ENCODE measurements at places on chromosomes 5 and 9.

GRCh38 chr5:172549696-172550095 is 91.4 kb upstream of the NEURL1B start:
- DNase-seq, result no peak

DNA sequence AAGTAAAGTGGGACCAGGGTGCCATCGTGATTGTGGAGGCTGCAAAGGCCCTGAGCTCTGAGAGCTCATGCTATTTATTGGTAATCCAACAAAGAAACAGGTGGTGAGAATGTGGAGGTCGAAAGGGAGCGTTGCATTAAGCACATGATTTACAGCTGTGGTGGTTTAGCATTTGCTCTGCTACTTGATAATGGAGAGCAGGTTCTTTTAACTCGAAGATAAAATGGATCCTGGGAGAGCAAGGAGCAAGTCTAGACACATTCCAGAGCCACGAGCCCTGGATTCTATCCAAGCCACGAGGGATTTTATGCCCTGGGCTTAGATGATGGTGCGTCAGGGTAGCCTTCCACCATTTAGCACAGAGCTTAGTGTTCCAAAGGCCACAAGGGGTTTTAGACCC is 1710.1 kb upstream of the CDH9 start:
- DNase-seq, result no peak

GRCh38 chr9:96813607-96814006 is 35.7 kb upstream of the ZNF510 start:
- DNase-seq, result no peak

- DNase-seq, result peak; percentile 37
These were observed 1.3 kb upstream of the TMEM210 start for GRCh38 chr9:137172901-137173795.

- DNase-seq, result no peak
These were observed 44.5 kb upstream of the DPYSL3 start for GRCh38 chr5:147554261-147554817.

GRCh38 chr5:56755036-56755555 is 60.3 kb upstream of the MAP3K1 start:
- no peak for DNase-seq

GRCh38 chr9:92664394-92665152 is 5.4 kb downstream of the IPPK start:
- DNase-seq, result peak; percentile 44

DNA sequence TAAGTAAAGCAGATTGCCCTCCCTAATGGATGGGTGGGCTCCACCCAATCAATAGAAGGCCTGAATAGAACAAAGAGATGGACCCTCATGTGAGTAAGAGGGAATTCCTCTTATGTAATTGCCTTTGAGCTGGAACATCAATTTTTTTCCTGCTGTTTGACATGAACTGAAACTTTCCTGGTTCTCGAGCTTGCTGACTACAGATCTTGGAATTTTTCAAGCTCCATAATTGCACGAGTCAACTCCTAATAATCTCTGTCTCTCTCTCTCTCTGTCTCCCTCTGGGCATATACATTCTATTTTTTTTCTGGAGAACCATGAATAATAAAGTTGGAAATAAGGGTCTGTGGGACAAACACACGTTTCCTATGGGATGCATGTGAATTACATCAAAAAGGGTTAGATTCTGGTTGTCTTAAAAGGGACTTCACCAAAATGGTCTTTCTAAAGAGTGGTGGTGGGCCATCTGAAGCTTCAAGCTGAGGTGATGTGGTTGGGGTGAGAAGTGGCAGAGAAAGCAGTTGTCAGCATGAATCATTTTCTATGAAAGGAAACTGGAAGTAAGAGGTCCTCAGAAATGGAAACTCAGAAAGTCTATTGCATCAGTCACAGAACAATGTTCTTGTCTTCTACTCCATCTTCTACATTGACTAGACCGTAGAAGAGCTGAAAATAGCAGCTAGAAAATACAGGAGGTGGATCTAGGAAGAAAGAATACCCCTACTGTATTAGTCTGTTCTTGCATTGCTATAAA is 47.0 kb upstream of the HOMER1 start:
- peak; percentile 68 for DNase-seq

- DNase-seq, result no peak
These were observed 187.4 kb upstream of the SLC24A2 start for GRCh38 chr9:19976226-19976625.

DNA sequence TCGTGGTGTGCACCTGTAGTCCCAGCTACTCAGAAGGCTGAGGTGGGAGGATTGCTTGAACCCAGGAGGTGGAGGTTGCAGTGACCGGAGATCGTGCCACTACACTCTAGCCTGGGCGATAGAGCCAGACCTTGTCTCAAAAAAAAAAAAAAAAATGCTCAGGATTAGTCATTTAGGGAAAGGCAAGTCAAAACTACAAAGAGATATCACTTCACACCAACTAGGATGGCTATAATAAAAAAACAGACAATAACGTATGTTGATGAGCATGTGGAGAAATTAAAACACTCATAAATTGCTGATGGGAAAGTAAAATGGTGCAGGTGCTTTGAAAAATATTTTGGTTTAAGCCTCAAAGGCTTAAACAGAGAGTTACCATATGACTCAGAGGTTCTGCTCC is 6.3 kb upstream of the ANKRD34B start:
- no peak for DNase-seq

DNA sequence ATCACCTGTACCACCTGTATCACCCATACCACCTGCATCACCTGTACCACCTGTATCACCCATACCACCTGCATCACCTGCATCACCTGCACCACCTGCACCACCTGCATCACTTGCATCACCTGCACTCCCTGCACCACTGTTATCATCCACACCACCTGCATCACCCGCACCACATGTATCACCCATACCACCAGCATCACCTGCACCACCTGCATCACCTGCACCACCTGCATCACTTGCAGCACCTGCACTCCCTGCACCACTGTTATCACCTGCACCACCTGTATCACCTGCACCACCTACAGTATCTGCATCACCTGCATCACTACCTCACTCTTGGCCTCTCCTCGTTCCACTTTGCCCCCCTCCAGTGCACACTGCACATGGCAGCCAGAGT is 63.2 kb upstream of the CKMT2 start:
- DNase-seq, result no peak

DNA sequence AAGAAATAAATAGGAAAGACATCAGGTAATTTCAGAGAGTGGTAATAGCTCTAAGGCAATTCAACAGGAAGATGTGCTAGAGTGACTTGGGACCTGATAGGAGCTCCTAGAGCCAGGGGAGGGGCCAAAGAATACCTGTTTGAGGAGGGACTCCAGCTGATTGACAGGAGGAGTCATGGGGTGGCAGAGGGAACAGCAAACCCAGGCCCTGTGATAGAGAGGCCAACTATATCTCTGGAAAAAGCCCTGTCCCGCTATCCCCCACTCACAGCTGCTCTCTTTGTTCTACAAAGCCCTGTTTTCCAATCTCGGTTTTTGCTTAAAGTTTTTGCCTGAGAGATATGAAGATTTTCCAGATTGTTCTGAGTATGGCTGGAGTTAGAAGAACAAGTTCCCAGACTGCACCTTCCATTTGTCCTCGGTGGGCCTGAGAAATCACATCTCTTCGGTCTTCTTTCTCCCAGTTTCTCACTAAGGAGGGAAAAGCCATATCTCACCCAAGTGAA is 9.0 kb upstream of the NSD1 start:
- DNase-seq, result peak; percentile 67

DNA sequence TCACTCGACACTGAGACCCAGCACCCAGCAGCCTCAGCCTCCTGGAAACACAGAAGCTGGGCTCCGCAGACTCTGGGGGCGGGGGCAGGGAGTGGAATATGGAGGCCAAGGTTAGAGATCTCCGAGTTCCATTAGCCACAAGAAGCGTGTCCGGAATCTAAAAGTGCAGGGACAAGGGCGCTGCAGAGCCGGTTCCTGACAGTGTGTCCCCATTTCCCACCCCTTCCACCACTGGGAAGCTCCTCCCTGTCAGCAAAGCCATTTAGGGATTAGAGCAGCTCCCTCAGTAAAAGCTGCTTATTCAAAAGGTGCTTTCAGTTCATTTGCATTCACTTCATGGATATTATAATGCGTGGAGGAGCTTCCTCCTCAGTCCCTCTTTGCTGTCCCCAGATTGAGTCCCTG is 74.1 kb upstream of the HSPA9 start:
- DNase-seq, result no peak

DNA sequence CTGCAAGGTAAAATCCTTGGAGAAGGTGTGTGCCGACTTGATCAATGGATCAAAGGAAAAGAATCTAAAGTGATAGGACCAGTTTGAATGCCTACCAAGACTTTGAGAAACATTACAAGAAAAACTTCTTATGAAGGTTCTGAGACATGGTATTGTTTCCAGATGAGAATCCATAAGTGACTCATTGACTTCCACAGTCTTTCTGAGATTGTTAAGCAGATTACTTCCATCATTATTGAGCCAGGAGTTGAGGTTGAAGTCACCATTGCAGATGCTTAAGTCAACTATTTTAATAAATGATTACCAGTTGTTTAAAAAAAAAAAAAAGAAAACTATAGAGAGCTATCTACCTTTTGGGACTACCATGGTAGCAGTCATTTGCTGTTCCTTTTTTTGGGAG is 7.0 kb downstream of the LNPEP start:
- no peak for DNase-seq

GRCh38 chr5:133227082-133227481 is 175.3 kb downstream of the HSPA4 start:
- DNase-seq, result no peak

DNA sequence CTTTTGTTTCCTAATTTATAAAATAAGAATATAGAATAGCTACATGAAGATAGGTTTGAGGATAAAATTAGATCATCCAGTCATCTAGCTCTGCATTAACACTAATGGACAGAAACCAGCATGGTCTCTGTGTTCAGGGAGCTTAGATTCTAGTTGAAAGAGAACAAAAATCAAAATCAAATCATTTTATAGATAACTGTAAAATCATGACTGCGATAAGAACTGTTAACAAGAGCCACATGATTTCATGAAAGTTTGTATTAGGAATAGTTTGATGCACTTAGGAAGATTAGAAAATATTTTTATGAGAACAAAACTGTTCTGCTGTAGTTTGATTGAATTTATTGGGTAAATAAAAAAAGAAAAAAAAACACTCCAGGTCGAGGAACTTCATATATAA is 1074.7 kb downstream of the MAT2B start:
- no peak for DNase-seq

- DNase-seq, result no peak
These were observed 69.2 kb downstream of the ANGPTL2 start for GRCh38 chr9:127053057-127053821.

DNA sequence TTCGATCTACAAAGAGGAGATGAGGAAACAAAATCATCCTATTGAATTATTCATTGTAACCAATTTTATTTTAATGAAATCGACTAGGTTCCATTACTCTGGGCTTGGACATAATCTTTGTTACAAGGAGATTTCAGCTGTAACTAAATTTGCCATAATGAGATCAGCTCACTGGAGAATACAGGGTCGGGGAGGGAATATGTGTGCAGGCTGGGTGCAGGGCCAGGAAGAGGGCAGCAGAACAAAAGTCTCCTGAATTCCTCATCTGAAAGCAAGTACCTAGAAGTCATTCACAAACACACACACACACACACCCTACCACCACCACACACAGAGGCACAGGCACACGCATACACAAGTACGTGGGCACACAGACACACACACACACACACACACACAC is 151.2 kb downstream of the PAPPA start:
- DNase-seq, result no peak

GRCh38 chr5:133364936-133365707 is 247.2 kb downstream of the FSTL4 start:
- DNase-seq, result no peak

- no peak for DNase-seq
These were observed 31.1 kb downstream of the FGD3 start for GRCh38 chr9:92978345-92978875.

DNA sequence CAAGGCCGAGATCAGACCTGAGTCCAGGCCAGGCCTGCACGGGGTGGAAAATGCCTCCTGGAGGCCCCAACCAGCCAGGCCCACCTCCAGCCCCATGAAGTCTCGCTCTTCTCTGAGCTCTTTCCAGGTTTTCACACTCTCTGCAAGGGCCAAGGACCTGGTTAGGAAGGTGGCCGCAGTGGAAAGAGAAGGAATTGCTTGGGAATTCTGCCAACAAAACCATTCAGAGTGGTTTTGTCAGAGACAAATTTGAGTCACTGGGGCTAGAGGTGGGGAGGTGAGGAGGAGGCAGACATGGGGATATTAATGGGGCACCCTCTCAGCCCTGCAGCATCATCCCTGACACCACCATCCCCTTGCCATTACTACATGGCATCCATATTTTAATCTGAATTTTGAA is 261.0 kb downstream of the ROR2 start:
- no peak for DNase-seq

GRCh38 chr9:92875373-92875772 is 2.5 kb downstream of the ZNF484 start:
- DNase-seq, result no peak

GRCh38 chr5:16066320-16066719 is 113.3 kb downstream of the MARCHF11 start:
- no peak for DNase-seq

- DNase-seq, result no peak
These were observed 196.5 kb downstream of the SNX18 start for GRCh38 chr5:54713923-54714581.

DNA sequence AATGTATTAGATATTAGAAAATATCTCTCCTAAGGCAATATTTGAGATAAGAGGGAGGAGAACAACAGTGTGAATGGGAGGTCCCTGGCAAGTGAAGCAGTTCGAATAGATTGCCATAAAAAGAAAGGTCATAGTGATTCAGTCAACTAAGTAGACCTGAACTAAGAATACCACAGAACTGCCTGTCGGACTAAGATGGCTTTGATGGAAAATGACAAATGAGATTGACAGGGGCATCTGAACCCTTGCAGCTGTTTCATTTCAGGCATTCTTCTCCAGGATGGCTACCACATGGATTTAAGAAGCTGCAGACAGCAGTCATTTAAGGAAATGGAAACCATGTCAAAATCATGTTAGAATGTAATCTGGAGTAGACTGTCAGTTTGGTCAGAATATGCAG is 308.4 kb upstream of the MEF2C start:
- DNase-seq, result no peak

GRCh38 chr9:29773676-29774075 is 2200.4 kb upstream of the C9orf72 start:
- no peak for DNase-seq

- peak; percentile 61 for DNase-seq
These were observed 126.2 kb downstream of the BASP1 start for GRCh38 chr5:17343675-17344074.

DNA sequence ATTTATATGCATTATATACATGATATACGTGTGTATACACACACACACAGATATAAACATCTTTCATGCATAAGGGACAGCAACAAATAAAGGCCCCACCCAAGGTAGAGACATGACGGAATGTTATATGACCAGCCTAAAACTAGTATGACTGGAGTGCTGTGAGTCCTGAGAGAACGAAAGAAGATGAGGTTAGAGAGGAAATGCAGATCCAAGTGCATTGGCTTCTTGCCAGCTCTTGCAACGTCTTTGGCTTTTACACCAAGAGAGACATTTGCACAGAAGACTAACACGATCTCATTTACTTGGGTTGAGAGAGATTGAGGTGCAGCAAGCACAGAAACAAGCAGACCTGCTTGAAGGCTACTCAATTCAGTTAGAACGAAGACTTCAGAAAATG is 23.0 kb downstream of the CDH10 start:
- DNase-seq, result no peak
